IMR-90 (cell line): ENCODE measurements at places on chromosomes 5 and 9. TPM values are rescaled to one million over a fixed set of nuclear protein-coding genes. Genes with fewer than 3 reads are reported as not detected.

The PRRX2 gene
- total RNA-seq: 12.7 and 13.1 TPM in 2 replicates

The TNC gene
- total RNA-seq: 170 and 192 TPM in 2 replicates

The CATSPER3 gene
- total RNA-seq: under 0.01 TPM in 1 of 2 replicates, not detected in the other

DNA sequence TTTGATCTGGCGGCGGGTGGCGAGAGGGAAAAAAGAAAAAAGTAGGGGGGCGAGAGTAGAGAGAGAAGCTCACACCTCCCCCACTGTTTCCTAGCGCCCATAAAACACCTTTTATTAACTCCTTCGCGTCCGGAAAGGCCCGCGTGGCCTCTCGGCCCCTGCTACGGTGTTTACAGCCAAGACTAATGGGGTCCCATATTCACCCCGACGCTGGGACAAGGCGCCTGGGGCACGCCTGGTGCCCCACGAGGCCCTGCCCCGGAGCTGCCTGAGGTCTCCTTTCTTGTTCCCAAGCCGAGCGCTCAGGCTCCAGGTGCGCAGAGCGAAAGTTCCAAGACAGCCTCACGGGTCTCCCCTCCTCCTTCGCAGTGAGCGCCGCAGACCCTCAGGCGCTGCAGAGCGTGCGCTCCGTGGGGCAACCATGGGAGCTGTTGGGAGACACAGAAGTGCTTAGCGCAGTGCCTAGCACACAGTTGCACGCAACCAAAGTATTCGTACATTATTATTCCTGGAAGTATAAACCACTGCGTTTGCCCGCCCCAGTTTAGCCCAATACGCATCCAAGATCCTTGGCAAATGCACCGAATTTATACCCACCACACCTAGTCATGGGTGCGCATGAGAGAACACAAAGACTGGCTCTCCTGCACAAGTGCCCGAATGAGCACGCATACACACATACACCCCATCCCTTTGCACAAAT lies 4.3 kb downstream of the HAND1 start:
- DNase-seq: no peak
- H3K36me3 ChIP-seq: no peaks in the 10 kb centered on the region
- H3K4me1 ChIP-seq: peaks cover 4% of the 10 kb centered on the region; the same call in 1 of the 2 replicates
- no peak overlapping the region for H3K27ac ChIP-seq
- H3K27me3 ChIP-seq: peaks cover 87% of the 10 kb centered on the region

- H3K36me3 ChIP-seq: no peaks in the 10 kb centered on the region
- no peak overlapping the region for H3K27ac ChIP-seq
- H3K27me3 ChIP-seq: peaks cover 3% of the 10 kb centered on the region
- no peak overlapping the region for H3K4me3 ChIP-seq
These were observed 87.5 kb downstream of the TRPM6 start for GRCh38 chr9:74800226-74800625.

- no peaks in the 10 kb centered on the region for H3K4me1 ChIP-seq
- no peak overlapping the region for H3K27ac ChIP-seq
- no peaks in the 10 kb centered on the region for H3K36me3 ChIP-seq
- DNase-seq: no peak
- H3K4me3 ChIP-seq: no peak overlapping the region
These were observed 108.9 kb downstream of the IZUMO3 start for GRCh38 chr9:24436761-24437160.

GRCh38 chr5:167638816-167639215 lies 652.6 kb upstream of the WWC1 start:
- DNase-seq: no peak
- H3K4me3 ChIP-seq: no peak overlapping the region
- H3K27me3 ChIP-seq: no peaks in the 10 kb centered on the region
- H3K27ac ChIP-seq: no peak overlapping the region

- DNase-seq: no peak
- no peaks in the 10 kb centered on the region for H3K27me3 ChIP-seq
- H3K4me3 ChIP-seq: no peak overlapping the region
- H3K36me3 ChIP-seq: peaks cover 1% of the 10 kb centered on the region; the same call in 1 of the 2 replicates
- H3K27ac ChIP-seq: no peak overlapping the region
- H3K4me1 ChIP-seq: peaks cover 4% of the 10 kb centered on the region
These were observed 3.4 kb downstream of the FAM13B start for GRCh38 chr5:138029501-138029900.

GRCh38 chr9:133126697-133127339 lies 5.8 kb upstream of the RALGDS start:
- H3K4me3 ChIP-seq: no peak overlapping the region
- H3K27ac ChIP-seq: no peak overlapping the region
- H3K4me1 ChIP-seq: peaks cover 14% of the 10 kb centered on the region
- DNase-seq: no peak
- H3K27me3 ChIP-seq: no peaks in the 10 kb centered on the region
- peaks cover 2% of the 10 kb centered on the region; the same call in 1 of the 2 replicates for H3K36me3 ChIP-seq
